ENCODE measurements at places on chromosomes 13 and 19.

DNA sequence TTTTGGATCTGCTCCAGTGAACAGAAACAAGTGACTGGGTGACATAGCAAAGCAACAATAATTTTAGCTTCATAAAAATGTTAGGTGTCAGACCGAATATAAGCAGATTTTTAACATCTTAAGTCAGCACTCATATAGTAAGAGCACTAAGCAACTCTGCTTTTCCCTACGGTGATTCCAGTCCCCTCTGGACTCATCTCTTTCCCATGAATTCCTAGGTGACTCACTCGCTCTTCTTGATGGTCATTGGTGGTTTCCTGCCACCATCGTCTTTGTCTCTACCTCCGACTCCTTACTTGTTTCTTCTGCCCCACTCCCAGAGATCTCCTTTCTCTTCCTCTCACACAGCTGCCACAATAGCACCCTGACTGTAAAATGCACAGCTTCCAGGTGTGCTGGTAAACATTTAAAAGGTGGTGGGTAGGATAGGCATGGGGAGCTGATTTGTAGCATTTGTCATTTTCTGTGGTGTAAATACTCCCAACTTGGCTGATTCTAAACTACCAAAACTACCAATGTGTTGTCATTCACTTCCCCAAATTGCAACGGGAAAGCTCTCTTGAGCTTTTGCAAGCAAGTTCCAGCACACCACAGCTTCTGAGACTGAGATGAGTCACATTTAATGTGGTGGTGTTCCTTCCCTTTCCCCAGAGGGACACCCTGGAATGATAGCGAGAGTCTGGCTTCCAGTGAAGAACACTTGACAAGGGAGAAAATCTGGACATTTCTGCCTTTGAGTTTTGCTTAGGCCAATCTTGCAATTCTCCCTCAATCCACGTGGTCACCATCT lies 42.8 kb upstream of the CLDN10 start:
- no peak for DNase-seq

- peak; percentile 57 for DNase-seq
Measured at GRCh38 chr19:12965017-12965811, 4.2 kb upstream of the DAND5 start.

- no peak for DNase-seq
Measured at GRCh38 chr13:46172531-46172991, 9.4 kb downstream of the LCP1 start.

GRCh38 chr13:111165241-111166010 lies 50.3 kb downstream of the ARHGEF7 start:
- DNase-seq, result no peak

DNA sequence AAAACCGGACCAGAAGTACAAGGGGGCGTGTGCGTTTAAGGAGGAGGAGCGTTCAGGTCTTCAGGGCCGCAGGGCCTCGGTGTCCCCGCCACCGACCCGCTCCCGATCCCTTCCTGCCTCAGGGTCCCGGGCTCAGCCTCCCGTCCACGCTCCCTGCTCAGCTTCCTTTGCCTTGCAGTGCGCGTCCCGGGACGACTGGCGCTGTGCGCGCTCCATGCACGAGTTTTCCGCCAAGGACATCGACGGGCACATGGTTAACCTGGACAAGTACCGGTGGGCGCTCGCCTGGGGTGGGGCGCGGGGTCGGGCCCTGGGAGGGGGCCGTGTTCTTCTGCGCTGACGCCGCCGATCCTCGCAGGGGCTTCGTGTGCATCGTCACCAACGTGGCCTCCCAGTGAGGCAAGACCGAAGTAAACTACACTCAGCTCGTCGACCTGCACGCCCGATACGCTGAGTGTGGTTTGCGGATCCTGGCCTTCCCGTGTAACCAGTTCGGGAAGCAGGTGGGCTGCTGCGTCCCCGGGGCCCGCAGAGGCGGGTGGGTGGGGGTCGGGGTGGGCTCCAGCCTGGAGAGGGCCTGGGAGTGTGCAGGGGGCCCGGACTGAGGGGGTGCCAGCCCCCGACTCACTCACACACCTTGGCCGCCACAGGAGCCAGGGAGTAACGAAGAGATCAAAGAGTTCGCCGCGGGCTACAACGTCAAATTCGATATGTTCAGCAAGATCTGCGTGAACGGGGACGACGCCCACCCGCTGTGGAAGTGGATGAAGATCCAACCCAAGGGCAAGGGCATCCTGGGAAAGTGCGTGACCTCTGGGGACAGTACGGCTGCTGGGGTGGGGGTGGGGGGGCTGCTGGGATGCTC lies 1.4 kb downstream of the GPX4 start:
- no peak for DNase-seq

DNA sequence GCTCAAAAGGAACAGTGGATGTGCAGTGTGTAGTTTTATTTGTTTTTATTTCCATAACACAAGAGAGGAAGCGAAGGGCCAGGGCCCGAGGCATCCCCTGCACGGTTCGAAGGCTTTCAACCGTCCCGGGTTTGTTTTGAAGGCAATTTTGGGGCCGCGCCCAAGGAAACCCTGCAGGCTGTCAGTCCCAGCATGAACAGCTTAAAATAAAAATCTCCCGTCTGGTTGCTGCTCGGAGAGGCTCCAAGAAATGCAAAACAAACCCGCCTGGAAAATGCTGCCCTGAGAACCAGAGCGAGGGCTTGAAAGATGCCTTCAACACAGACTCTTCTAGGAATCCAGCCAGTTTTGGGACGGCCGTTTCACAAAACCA lies 16.0 kb downstream of the LSM4 start:
- no peak for DNase-seq

DNA sequence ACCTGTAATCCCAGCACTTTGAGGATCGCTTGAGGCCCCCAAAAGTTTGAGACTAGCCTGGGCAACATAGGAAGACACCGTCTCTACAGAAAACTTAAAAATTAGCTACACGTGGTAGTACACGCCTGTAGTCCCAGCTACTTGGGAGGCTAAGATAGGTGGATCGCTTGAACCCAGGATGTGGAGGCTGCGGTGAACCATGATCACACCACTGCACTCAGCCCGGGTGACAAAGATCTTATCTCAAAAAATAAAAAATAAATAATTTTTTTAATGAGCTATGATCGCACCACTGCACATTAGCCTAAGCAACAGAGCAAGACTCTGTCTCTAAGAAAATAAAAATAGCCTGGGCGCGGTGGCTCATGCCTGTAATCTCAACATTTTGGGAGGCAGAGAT lies 6.6 kb downstream of the RCBTB2 start:
- no peak for DNase-seq

GRCh38 chr13:113915012-113915763 lies 51.3 kb upstream of the GAS6 start:
- DNase-seq, result no peak

- DNase-seq, result no peak
Measured at GRCh38 chr13:36131931-36132297, 732 bp upstream of the DCLK1 start.

GRCh38 chr19:11387162-11388034 lies 3.3 kb upstream of the EPOR start:
- no peak for DNase-seq

GRCh38 chr19:43847884-43848283 lies 20.8 kb downstream of the ZNF283 start:
- no peak for DNase-seq

GRCh38 chr13:53214433-53214832 lies 185.8 kb downstream of the OLFM4 start:
- DNase-seq, result no peak

- no peak for DNase-seq
Measured at GRCh38 chr13:80884056-80884785, 543.3 kb upstream of the SPRY2 start.

- no peak for DNase-seq
Measured at GRCh38 chr19:51810223-51810622, 15.3 kb downstream of the FPR3 start.

DNA sequence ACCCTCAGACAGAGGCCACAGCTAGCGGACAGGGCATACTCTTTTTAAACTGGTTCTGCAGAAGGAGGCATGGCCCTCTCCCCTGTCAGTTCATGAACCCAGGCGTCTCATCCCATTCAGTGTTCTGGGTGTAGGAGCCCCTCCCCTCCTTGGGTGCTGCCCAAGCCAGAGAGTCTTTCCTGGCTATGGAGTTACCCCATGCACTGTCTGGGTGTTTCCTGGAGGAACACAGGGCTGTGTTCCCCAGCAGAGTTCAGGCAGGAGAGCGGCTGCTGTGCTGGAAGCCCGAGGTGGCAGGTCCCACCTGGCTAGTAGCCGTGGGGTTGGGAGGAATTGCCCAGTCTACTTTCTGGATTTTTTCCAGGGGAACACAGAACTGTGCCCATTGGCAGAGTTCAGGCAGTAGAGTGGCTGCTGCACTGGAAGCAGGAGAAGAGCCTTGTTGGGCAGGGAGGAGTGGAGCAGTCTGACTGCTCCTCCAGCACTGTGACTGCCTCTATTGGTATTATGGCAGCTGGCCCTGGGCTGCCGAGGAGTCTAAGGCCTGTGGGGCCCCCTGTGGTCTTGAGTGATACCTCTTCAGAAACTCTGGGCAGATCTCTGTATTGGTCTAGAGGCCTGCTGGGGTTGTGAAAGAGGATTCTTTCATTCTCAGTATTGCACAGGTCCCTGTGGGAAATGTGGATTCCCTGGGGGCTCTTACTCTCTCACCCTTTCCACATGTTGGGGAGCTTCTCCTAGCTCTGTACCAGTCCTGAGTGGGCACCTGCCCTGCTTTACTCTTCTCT lies 168.3 kb downstream of the PCDH20 start:
- no peak for DNase-seq
